Activated CD4-positive, alpha-beta T cell treated with anti-CD3 and anti-CD28 coated beads, Interleukin-2, amount 50 U/mL, for 1 hour (primary cell): ENCODE measurements at places on chromosomes 3 and 15.

GRCh38 chr3:139020868-139021234 is at the start of gene PRR23B:
Gene PRR23B, minus strand, starts transcription at chr3:139020926. Its CDS starts 265 bp downstream, at chr3:139020661.
- no peak for DNase-seq

DNA sequence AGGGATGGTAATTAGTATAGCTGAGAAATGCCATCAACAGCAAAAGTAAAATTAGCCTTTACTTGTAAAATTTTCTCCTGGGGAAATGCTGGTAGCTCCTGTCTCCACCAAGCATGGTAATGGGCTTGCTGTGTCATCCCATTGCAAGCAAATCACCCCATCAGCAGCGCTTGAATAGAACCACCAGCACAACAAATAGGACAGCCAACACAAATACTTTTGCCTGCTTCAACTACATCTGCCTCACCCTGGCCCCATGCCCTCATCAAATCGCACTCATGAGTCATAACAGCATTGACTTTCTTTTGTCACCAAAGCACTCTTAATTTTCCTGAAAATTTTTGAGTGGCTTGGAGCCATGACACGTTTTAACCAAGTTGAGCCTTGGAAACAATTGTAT is 52.6 kb downstream of the ERC2 start:
- no peak for DNase-seq

DNA sequence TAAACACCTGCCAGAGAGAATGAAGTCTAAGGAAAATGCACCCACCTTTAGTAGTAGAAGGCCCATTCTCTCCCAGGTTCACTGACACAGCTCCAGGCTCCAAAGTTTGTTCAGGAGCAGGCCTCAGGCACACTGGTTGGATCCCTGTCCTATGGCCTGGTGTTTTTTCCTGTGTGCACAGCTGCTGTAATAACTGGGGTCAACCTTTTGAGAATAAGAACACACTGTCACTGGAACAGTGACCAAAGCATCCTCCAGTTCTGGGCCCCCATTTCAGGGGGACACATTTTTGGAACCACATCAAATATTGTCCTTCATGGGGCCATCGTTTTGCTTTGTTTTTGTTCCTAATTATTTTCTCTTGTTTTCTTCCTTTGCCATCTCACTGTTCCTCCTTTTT is 95.8 kb downstream of the ARNT2 start:
- DNase-seq = no peak

- no peak for DNase-seq
These were observed 65.1 kb downstream of the GOLIM4 start for GRCh38 chr3:168030577-168030976.

GRCh38 chr3:43854283-43854682 is 163.5 kb downstream of the ABHD5 start:
- DNase-seq = no peak

GRCh38 chr3:58216496-58217195 is 5.9 kb upstream of the DNASE1L3 start:
- no peak for DNase-seq

DNA sequence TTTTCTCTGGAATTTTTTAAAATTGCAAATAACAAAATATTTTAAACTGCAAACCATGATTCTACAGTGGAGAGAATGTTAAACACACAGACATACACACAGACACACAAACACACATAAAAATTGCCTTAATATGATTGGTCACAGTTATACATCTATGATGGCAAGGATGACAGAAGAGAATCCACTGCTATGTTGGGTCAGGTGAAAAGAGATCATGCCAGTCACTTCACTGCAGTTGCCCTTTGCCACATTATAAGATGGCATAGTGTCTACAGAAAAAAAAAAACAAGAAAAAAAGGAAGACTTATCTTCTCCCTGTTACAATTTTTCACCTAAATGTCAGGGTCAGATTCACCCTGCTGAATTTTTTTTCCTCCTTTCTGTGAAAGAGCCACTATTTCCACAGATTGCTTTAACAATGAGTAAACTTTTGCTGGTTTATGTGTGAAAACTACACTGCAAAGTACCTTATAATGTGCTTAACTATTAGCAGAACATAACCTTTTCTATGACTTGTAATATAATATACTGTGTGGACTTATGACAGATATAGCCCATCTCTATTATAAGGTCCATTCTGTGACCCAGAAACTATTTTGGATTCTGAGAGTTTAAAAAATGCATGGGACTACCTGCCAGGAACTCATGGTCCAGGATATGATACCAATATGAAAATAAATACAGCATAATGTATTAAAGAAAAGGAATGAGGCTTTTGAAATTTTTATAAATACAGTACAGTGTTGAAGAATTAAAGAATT is 111.9 kb downstream of the RBMS3 start:
- DNase-seq = no peak

DNA sequence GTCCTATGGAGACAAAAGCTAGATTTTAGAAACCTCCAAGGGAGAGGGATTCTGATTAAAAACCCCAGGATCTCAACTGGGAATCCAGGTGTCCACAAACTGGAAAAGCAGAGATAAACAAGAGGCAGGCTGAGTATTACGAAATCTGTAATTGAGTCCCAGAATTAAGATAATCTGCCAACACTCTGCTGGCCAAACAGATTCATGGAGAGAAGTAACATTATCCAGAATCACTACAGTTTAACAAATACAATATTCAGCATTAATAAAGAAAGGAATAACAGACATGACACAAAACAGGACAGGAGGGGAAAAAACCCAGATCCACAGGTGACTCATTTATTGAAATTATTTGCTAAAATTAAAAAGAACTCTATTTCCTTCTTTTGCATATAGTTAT is 227.2 kb upstream of the NANOGP8 start:
- no peak for DNase-seq

GRCh38 chr3:58742239-58742638 is 75.7 kb upstream of the FAM3D start:
- no peak for DNase-seq

- no peak for DNase-seq
These were observed 34.1 kb downstream of the ZNF710 start for GRCh38 chr15:90035095-90035839.

DNA sequence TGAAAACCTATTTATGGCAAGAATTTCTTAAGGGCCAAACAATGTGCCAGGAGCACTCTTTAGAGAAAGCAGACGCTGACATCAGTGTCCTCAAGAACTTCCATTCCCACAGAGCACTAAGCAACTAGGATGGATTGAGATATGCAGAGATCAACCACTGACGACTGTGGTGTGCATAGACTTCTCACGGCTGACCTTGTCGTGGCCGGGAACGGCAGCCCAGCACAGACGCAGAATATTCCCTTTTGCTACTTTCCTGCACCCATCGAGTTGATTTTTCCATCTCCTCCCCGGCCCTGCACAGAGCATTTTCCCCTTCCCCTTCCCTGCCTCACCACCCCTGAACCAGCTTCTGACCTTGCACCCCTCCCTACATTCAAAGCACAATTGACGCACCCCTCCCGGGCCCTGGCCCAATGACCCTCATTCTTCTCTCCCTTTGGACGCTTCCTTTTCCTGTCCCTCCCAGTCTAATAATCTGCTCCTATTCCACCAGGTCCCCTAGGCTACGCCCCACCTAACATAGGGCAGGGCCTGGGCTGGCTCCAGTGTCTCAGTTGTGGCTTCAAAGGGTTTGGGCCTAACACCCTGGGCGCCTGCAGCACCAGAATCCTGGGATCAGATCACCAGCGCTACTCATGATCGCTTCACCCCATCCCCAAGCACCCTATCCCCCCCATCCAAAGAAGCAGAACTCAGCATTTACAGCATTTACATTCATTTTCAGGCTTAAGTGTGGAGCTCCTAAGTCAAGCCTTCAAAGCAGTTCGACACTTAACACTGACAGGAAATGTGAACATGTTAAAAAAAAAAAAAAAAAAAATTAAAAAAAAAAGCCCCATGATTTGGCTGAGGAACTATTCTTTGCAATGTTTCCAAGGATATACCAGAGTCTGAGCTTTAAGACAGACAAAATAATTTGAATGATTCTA is 151.2 kb downstream of the FOXP1 start:
- no peak for DNase-seq

GRCh38 chr3:48180021-48180420 is 8.2 kb downstream of the CDC25A start:
- no peak for DNase-seq

GRCh38 chr15:74807282-74807681 is 5.4 kb upstream of the LMAN1L start:
- no peak for DNase-seq

GRCh38 chr3:39519103-39519502 is 51.6 kb downstream of the MOBP start:
- DNase-seq = no peak
